ENCODE measurements at places on chromosomes 12 and 14.

DNA sequence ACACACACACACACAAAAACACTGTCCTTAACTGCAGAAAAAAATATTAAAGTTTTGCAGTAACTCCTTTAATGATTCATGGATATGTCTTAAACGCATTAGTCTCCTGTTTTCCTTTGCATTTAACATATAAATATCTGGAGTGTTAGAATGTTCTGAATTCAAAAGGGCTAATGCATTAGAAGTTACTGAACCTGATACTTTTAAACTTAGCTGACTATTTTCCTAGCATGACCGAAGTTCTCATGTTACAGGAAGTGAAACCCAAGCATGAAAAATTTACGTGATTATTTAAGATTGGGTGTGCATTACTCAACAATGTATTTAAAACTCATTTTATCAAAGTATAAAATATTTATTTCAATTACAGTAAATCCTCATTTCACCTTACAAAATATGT is 791.2 kb downstream of the FLRT2 start:
- no peak for DNase-seq

DNA sequence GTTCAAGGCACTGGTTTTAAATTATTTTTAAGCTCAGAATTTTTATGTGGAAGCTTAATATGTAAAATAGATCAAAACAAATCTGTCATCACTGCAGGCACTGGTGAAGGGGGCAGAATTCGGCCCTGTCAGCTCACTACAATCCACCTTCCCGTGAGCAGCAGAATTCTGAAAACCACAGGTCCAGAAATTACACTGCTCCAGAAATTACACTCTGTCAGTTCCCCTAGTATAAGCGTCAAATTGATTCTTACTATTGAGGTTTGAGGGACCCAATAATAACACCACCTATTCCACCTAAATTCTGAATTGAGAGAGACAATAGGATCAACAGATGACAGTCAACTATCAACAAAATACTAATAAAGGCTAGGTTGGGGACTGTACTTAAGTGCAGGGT is 245.5 kb downstream of the PHLDA1 start:
- no peak for DNase-seq

- no peak for DNase-seq
Measured at GRCh38 chr12:9132008-9132535, 16.4 kb upstream of the A2M start.

DNA sequence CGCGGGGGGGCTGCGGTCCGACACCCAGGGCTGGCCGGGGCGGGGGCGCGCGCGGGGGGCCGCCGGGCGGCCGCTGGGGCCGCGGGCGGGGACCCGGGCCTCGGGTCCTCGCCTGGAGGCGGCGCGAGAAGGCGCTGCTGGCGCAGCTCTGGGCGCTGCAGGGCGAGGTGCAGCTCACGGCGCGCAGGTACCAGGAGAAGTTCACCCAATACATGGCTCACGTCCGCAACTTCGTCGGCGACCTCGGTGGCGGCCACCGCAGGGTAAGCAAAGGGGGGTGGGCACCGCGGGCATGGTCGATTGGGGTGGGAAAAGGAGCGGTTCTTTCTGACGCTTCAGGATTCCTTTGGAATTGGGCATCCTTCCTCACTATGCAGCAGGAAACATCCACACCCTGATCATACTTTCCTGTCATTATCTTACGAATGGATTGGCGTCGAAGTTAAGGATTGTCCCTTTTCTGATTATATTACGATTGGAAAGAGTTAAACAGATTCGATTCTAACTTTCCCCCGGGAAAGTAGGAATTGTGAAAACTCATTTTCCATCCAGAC is 798 bp downstream of the PDZRN4 start:
- DNase-seq = no peak

- DNase-seq = no peak
Measured at GRCh38 chr12:41968599-41968998, 176.1 kb downstream of the GXYLT1 start.

DNA sequence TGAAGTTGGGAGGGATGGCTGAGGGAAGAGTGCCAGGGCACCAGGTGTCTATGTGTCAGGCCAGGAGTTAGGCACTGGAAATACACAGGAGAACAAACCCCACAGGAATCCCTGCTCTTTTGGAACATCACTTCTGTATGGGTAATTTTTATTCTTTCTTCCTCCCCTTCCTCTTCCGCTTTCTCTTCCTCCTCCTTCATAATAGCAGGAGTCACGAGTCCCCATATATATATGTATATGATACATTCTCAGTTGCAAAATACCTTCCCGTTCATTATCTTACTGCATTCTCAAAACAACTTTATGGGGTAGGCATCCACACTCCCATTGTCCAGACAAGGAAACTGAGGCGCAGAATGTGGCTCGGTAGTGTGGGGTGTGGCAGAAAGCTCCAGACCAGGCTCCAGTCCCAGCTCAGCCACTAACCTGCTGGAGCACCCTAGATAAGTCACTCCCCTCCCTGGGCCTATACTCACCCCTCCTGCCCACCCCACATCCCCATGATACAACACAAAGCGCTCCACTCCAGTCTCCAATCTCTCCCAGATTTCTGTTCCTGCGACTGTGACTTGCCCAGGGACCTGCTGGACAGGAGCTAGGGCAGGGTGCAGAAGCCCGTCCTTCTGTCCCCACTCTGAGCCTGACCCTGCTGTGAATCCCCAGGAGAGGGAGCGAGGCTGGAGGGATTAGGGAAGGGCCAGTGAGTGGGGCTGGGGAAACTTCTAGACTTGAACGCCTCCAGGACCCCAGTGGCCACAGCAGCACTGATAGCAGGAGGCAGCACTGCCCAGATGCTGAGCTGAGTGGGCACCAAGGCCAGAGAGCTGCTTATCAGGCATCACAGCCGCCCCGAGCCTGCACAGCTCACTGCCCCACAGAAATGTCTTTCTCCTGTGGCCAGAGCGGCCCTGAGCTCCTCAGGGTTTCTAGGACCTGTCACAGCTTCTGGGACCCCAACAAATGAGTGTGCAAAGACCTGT is 1.4 kb upstream of the AQP2 start:
- DNase-seq = no peak

DNA sequence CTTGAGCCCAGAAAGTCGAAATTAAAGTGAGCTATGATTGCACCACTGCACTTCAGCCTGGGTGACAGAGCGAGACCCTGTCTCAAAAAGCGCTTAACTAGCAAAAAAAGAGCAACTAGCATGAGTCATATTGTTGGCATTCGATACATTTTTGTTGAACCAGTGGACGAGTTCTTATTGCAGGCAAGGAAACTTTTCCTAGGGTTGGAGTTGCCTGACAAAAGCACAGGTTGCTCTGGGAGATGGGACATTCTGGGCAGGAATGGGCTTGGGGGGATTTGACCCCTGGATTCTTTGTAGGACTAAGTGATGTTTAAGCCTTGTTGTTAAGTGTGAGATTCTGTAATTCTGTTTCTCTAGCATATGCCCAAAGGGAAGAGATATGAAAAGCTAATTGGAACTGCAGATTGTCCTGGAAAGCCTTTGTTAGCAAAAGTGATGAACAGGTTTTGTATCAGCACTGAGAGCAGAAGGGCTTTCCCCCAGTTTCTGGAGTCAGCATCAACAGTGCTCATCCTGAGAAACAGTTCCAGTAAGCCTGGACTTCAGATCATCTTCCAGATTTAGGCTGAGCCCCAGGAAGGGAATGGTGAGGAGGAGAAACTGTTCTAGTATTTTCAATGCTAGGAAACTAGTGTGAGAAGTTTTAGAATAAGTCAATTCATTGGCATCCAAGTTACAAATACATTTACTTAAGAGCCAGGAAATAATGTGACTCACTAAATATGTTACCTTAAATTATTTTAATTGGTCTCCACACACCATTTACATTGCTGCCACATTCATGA is 123.1 kb downstream of the SRGAP1 start:
- DNase-seq = no peak

DNA sequence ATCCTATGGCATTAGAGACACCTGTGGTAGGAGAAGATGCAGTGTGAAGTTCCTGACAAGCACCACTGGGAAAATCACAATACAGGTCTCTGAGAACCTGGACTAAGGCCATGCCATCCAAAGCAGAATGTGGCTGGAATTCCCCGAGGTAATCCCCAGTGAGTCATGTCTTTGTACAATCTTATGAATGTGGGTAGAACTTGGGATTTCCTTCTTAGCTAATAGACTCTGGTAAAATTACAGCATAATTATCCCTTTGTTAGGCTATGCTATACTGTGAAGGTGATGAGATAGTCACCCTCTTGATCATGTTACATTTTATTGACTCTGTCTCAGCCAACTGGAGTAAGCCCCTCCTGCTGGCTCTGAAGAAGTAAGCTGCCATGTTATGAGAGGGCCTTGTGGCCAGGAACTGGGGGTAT is 224.3 kb upstream of the DCN start:
- no peak for DNase-seq

GRCh38 chr12:126936181-126936851 is 1330.7 kb upstream of the TMEM132C start:
- no peak for DNase-seq

- DNase-seq = no peak
Measured at GRCh38 chr14:53456931-53457330, 303.8 kb upstream of the DDHD1 start.

- DNase-seq = no peak
Measured at GRCh38 chr12:98770230-98770629, 125.1 kb downstream of the APAF1 start.

- DNase-seq = no peak
Measured at GRCh38 chr14:61296719-61297502, 15.8 kb upstream of the TMEM30B start.

DNA sequence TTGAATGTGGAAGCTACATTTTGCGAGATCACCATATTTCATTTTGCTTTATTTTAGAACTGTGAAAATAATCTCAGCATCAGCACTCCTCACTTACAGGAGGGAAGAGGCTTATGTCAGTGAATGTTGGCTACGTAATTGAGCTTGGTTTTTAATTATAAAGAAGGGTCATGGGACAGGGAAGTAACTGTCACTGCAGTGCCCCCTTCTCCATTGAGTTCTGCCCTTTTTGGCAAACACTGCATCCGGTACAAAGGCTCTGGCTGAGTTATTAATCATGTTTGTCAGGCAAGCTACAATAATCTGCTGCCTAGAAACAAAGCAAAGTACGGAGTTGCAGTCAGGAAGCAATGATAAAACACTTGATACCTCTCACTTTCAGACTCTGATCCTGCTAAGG is 546.7 kb downstream of the SNAPC1 start:
- no peak for DNase-seq

- no peak for DNase-seq
Measured at GRCh38 chr12:78914859-78915331, 50.3 kb downstream of the SYT1 start.

GRCh38 chr12:121579190-121579791 is 1.5 kb downstream of the KDM2B start:
- peak; percentile 35 for DNase-seq

- DNase-seq = no peak
Measured at GRCh38 chr12:65420941-65421340, 142.5 kb downstream of the MSRB3 start.

DNA sequence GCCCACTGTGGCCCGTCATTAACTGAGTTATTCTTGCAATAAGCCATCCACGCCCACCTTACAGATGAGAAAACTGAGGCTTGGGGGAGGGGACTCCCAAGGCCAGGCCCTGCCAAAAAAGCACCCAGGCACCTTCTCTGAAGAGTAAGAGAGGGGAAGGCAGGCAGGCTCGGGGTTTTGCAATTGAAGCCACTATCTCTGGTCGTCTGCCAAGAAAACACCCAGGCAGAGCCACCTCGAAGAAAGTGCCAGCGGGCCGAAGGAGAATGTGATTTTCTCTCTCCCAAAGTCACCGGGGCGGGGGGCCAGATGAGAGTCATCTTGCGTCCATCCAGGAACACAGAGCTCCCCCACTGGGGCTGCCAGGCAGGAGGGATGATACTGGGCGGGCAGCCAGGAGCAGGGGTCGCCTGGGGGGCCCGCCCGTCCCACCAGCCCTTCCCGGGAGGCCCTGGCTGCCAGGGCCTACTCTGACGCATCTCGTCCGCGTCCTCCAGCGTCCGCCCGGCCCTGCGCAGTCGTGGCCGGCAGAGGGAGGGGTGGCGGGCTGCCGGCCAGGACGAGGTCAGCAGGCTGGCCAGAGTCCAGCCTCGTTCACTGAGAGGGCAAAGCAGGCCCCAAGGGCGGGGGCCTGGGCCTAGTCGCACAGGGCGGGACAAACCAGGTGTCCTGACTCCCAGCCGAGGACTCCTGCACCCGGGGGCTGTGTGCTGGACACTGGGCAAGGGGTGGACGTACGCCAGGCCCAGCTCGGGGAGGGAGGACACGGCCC is 74.3 kb downstream of the RFLNA start:
- DNase-seq = no peak

- DNase-seq = peak; percentile 37
Measured at GRCh38 chr14:77872983-77873382, 73.1 kb downstream of the ADCK1 start.

DNA sequence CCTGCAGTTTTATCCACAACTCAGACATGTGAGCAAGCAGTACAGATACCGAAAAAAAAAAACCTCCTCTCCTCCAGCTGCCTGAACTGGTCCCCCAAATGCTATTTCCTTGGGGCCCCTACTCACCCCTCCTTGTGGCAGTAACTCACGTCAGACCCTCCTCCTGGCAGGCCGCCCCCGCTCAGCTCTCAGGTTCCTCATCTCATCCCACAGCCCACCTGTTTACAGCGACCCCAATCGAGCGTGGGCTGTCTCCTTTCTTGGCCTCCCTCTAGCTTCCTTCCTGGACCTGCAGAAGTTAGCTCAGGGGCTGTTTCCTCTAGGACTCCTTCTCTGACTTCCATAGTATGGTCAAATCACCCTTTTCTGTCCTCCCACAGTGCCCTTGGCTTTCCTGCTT is 455.3 kb downstream of the BCL11B start:
- DNase-seq = no peak

- no peak for DNase-seq
Measured at GRCh38 chr12:16389594-16389993, 42.1 kb downstream of the MGST1 start.

GRCh38 chr12:122005252-122005776 is 16.4 kb upstream of the BCL7A start:
- DNase-seq = no peak

DNA sequence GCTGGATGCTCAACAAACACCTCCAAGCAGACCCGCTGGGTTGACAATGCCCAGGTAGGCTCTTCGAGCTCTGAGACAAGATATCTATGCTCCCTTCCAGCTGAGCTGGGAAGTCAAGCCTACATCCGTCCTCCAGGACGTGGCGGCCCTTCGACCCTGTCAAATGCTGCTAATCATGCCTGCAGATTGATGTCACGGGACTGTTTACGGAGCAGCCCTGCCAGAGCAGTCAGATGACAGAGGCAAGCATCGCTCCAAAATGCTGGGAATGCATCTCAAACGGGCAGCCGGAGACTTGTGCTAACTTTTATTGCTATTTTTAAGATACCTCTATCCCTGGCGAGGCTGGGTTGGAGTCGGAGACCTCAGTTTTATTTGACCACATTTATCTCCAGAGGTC is 139.2 kb downstream of the NTF3 start:
- DNase-seq = no peak
